CD4-positive, CD25-positive, alpha-beta regulatory T cell (primary cell): ENCODE measurements at places on chromosomes 1 and 21.

GRCh38 chr21:36788120-36788638 is 89.3 kb downstream of the SIM2 start:
- DNase-seq, result no peak

DNA sequence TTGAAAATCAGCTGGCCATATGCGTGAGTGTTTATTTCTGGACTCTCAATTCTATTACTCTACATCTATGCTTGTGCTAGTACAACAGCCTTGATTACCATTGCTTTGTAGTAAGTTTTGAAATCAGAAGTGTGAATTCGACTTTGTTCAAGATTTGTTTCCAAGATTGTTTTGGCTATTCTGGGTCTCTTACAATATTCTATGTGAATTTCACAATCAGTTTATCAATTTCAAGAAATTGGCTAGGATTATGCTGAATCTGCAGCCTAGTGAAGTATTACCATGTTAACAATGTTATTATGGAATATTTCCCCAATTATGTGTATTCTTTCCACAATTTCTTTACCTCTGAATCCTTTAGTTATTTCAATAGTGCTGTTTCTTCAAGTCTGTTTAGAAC is 19.5 kb downstream of the SFPQ start:
- DNase-seq, result no peak

- no peak for DNase-seq
Measured at GRCh38 chr1:62593825-62594394, 3.4 kb upstream of the ANGPTL3 start.

DNA sequence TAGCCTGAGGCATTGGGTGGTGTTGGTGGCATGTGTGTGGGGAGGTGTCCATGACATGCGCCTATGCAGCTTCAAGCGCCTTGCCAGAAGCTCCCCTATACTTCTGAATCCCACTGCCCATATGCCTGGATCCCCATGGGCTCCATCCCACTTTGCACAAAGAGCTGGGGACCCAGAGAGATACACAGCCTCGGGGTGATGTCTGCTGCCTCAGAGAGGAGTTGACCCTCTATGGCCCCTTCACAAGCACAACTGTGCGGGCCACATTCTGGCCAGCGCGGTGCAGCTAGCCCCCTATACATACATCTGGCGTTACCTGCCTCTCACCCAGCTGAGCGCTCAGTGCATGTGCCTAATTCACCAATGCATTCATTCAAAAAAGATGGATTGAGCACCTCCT is 9.6 kb upstream of the PTPRF start:
- no peak for DNase-seq

- DNase-seq, result no peak
Measured at GRCh38 chr1:235834620-235835019, 32.1 kb downstream of the LYST start.

- DNase-seq, result peak; percentile 59
Measured at GRCh38 chr1:58815069-58815685, 31.3 kb upstream of the JUN start.

DNA sequence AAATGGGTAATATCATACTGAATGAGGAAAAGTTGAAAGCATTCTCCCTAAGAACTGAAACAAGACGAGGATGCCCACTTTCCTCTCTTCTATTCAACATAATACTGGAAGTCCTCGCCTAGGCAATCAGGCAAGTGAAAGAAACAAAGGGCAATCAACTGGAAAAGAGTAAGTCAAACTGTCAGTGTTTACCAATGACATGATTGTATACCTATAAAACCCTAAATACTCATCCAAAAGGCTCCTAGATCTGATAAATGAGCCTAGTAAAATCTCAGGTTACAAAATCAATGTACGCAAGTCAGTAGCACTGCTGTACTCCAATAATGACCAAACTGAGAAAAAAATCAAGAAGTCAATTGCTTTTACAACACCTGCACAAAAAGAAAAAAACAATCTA is 575.8 kb upstream of the PRMT6 start:
- no peak for DNase-seq

DNA sequence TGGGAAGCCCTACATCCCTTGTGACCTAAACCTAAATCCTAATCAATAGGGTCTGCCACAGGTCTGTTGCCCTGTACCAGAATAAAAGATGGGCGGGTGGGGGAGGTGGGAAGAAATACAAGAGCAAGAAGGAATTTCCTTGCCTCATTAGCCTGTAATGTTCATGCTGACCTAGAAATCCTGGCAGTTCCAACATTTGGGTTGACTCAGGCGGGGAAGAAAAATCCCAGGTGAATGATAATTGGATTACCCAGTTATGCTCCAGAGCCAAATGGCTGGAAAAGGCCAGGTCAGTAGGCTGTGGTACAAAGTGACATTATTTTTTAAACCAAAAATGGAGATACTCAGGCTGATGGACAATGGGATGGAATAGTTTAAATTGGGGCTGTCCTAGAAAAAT is 27.3 kb upstream of the A3GALT2 start:
- DNase-seq, result no peak

GRCh38 chr1:160179336-160179735 is 11.0 kb upstream of the CASQ1 start:
- no peak for DNase-seq

GRCh38 chr1:84488107-84488506 is 9.0 kb downstream of the RPF1 start:
- DNase-seq, result no peak

DNA sequence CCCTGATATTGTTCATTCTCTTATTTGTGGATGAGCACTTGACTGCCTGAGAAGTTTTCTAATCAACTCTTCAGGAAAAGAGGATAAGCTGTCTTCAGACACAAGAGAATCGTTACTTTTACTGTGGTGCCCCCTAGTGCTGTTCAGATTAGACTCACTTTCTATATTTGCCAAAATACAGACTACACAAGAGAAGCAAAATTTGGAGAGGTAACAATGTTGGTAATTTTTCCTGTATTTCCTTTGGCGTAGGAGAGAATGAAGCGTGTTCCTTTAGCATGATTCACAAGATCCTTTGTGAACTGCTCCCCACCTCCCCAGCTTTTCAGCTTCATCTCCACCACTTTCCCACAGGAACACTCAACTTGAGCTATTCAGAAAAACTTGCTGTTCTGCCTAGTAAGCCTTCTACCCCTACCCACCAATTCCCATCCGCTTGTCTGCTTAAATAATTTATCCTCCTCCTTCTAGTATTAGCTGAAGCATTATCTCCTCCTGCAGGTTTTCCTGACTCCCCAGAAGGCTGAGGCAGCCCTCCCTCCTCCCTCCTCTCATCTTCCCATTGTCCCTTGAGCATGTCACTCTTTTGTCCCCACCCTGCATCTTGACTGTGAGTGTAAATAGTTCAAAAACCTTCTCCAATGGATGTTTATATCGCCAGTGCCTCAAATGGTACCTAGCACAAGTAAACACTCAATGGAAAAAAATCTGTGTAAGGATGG is 4.5 kb downstream of the TNFSF4 start:
- DNase-seq, result peak; percentile 47

GRCh38 chr21:29151931-29152330 is 21.5 kb downstream of the MAP3K7CL start:
- DNase-seq, result no peak

GRCh38 chr1:24284156-24284471 is 35.0 kb upstream of the GRHL3 start:
- DNase-seq, result no peak
